ENCODE measurements at places on chromosomes 16 and 17.

DNA sequence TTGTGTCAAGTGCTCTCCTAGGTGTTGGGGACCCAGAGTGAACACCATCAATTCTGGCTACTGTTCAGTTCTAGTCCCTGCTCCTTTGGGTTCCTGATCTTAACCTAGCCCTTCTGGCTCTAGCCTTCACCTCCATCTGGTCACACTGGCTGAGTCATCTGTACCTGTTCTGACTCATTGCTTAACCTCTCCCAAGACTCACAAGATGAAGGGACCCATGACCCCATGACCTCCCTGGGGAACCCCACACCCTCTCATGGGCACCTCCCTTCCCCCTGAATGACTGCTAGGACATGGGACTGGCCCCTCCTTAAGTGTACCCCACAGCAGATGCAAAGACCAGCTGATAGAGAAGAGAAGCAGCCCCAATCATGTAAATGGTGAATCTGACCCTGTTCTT, 345.8 kb upstream of the CDH5 start:
- peak; percentile 52 for DNase-seq

DNA sequence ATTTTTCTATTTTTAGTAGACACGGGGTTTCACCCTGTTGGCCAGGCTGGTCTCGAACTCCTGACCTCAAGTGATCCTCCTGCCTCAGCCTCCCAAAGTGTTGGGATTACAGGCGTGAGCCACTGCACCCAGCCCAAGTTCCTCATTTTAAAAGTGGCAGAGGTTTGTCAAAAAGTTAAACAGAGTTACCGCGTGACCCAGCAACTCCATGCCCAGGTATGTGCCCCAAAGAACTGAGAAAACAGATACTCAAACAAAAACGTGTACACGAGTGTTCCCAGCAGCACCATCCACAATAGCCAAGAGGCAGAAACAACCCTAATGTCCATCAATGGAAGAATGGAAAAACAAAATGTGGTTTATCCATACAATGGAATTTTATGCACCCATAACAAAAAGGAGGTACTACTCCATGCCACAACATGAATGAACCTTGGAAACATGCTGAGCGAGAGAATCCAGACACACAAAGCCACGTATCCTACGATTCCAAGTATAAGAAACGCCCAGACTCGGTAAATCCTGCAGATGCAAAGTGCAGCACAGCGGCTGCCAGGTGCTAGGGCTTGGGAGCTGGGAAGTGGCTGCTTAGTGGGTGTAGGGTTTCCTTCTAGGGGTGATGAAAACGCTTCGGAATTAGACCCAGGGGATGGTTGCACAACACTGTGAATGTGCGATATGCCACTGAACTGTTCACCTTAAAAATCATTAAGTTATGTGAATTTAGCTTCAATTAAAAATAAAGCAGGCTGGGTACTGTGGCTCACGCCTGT, 24.8 kb downstream of the ADCY9 start:
- no peak for DNase-seq

DNA sequence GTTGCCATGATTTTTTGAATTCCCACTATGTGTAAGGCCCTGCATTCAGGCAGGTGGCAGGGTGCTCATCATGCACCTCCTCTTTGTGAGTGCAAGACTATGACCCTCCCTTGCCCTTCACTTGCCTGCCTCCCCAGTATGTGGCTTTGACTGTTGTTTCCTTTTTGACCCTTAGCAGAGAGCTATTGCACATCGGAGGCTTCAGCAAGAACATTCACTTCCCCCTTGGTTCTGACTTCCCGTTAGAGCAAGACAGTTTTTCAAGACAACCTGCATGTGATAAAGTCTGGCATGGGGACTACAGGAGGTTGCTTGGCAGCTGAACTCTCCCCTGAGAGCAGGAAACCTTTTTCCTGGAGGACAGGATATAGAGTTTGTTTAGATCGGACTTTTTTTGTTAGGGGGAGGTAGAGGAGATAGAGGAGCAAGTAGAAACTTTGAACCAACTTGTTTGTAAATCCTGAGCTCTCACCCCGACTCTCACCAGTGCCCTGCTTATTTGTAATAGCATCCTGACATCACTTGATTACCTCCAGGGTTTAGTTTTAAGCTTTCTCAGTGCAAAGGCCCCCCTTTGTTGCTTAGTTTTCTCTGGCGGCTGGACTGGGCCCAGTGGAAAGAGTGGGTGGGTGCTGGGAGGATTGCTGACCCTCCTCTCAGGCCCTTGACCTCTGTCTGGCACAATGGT, 34.3 kb downstream of the LIMD2 start:
- no peak for DNase-seq

DNA sequence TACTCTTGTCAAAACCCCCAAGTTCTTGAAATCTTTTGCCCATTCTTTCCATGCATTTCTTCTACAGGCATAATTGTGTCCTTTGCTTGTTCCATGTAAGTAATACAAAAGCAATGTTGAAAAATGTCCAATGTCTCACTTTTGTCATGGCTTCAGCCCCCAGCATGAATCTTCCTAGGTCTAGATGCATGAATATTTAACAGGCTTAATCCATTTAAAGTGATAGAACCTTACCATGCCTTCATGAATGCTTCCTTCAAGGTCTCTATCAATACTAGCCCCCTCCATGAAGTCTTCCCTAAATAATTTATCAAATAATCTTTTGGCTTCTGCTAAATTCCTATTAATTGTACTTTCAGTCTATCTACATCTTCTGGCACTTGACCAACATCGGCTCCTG, 46.1 kb upstream of the ANKFY1 start:
- no peak for DNase-seq

- no peak for DNase-seq
These were observed 20.8 kb upstream of the RNPS1 start for GRCh38 chr16:2288726-2289125.
